ENCODE measurements at places on chromosomes 13 and 19.

GRCh38 chr19:18941628-18942354, 774 bp upstream of the HOMER3 start:
- no peak for DNase-seq

DNA sequence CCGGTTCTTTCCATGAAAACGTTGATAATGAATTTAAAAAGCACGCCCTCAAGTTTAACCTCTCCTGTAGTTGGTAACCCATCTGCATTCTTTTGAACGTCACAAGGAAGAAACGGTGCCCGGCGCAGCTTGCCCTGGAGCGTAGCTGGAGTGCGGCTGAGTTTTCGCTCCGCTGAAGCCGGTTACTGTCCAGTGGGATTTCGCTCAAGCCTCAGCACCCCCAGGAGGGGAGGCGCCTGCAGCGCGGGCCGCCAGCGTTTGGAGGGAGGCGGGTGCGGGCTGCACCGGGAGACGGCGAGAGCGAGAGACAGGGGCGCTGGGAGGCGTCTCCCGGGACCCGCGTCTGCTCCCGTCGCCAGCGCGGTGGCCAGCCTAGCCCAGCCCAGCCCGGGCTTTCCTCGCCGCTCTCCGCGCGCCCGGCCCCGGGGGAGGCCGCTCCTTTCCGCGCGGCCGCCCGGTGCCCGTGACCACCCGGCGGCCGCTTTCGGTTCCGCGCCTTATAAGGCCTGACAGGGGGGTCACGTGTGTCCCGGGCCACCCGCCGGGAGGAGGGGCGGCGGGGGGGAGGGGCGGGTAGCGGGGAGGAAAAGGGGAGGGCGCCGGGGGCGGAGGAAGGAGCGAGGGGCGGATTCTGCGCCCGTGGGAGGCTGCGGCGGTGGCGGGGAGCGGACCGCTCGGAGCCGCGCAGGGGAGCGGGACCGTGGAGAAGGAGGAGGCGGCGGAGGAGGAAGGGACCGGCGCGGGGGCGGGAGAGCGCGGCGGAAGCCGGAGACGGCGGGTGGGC, 8.3 kb upstream of the DGKH start:
- peak; percentile 61 for DNase-seq

DNA sequence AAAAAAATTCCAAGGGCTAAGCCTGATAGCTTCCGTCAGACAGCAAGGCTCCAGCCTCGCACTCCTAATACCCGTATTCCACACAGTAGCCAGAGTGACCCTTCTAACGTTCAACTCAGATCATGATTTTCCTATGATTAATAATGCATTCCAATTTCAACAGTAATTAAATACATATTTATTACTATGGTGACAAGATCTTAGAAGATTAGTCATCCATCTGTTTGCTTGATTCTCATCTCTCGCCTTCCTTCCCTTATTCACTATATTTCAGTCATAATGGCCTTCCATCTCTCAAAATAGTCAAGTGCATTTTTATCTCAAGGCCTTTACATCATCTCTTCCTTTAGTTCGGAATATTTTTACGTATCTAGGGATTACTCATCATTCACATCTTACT, 621.2 kb upstream of the SPRY2 start:
- no peak for DNase-seq

DNA sequence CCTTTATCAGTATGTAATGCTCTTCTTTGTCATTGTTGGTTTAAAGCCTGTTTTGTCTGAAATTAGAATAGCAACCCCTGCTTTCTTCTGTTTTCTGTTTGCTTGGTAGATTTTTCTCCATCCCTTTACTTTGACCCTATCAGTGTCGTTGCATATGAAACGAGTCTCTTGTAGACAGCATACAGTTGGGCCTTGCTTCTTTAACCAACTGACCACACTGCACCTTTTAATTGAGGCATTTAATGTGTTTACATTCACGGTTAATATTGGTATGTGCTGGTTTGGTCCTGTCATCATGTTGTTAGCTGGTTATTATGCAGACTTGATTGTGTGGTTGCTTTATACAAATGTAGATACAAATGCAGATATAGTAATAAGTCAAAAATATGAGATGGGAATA, 71.1 kb downstream of the PDS5B start:
- no peak for DNase-seq

DNA sequence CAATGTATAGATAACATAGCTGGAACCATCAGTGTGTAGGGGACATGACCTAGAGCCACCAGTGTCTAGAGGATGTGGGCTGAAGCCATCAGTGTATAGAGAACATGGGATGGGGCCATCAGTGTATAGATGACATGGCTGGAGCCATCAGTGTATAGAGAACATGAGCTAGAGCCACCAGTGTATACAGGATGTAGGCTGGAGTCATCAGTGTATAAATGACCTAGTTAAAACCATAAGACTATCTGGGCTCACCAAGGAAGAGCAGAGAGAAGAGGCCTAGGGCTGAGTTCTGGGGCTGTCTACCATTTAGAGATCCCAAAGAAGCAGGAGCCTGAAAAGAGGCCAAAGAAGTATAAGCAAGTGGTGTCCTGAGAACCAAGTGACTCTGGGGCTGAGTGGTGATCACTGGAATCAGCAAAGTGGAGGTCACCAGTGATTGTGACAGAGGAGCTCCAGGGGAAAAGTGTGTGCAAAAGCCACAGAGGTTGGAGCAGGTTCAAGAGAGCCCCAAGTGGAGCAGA, 41.0 kb downstream of the RFX2 start:
- DNase-seq: no peak

Data from hematopoietic multipotent progenitor cell (in vitro differentiated cells).